ENCODE measurements at places on chromosomes 2 and 18.

GRCh38 chr18:2222270-2223185, 348.8 kb downstream of the METTL4 start:
- DNase-seq, result no peak

DNA sequence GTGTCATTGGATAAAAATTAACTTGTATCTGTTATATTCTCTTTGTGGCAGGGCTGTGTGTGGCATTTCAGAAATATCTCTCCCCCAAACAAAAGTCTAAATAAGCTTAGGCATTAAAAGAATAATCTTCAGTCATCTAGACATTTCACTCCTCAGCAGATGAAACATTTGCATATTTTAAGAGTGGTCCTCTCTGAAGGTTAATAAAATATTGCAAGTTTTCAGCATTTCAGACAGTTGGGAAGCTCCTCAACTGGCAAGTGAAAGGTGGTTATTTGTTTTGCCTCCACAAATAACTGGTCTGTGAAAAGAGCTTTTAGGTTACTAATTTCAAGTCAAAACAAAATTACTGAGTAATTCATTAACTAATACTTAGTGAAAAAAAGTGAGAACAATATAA, 462.6 kb downstream of the EPHA4 start:
- no peak for DNase-seq

DNA sequence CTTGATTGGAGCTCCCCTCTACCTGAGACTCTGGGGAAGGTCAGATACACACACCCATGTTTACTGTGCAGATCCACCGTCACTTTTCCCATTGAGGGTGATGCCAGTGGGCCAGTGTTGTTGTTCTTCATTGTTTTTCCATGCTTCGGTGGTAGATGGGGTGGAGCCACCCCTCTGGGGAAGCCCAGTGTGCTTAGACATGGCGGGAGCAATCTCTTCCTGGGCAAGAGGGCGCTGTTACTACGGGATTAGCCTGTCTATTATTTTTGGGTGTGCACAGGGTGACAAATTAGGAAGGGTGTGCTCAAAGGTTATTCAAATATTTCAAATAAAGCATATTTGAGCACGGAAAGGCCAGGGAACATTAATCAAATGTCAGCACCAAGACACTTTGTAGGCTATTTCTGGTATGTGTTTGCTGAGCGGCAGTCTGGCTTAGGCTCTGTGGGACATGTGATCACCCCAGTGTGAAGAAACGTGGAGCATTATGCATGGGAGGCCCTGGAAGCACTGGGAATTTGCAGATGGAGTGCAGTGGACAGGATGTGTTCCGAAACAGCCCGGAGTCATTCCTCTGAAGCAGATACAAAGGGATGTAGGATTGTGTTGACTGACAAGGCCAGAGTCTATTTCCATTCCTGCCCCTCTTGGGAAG, 34.8 kb upstream of the SMIM21 start:
- no peak for DNase-seq

DNA sequence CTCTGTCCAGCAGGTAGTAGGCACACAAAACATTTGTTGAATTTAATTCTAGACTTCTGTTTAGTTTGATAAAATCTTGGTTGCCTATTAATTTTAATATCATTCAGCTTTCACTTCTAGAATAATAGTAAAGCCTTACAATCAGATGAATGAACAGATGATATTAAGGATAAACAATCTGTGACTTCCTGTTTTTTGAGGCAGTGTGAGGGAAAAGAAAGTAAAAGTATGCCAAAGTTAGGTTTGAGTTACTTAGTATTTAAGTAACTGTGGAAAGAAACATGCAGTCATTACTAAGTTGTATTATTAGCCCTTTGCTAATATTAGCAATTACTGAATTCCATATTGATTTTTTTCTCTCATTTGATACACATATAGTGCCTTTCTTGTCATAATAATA, 31.5 kb downstream of the EPB41L5 start:
- no peak for DNase-seq

GRCh38 chr2:119059940-119060339, 98.6 kb downstream of the C1QL2 start:
- DNase-seq, result no peak

DNA sequence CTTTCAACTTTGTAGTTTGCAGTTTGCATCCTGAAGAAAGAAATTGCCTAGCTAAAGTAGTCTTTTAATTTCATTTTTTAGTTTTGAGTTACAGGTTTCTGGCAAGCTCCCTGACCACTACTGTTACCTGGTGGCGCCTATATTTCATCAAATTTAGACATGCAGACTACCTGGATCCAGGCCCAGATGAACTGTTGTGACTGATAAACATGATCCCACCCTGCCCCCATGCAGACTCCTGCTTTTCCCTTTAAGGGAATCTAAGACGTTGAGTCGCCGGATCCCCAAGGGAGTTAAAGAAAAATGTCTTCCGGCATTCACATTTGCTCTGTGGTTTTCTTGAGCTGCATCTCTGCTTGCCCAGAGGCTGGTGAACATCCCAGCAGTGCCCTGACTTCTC, 22.2 kb downstream of the METAP1D start:
- no peak for DNase-seq

- no peak for DNase-seq
Observed at GRCh38 chr18:11468617-11469016, 140.8 kb upstream of the SLC35G4 start.

GRCh38 chr18:49768051-49768391, 45.3 kb downstream of the ACAA2 start:
- DNase-seq, result no peak

- no peak for DNase-seq
Observed at GRCh38 chr2:149080099-149080498, 41.6 kb downstream of the LYPD6B start.

DNA sequence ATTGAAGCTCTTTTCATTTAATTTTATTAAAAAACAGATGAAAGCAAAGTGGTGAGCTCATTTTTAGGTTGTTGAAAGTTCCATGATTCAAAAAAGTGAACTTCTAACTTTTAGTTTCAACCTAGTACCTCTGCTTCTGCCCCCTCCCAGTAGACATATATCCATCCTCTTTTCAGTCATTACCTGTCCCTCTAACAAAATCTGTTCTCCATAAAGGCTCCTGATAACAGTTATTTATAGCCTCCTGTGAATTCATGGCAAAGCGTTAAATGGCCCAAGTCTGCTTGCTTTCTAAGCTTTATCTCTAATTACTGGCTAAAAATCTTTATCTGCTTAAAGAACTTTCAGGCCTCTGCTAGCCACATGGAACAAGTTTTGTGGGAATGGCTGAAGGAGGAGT, 148.1 kb downstream of the TTC27 start:
- DNase-seq, result no peak

- DNase-seq, result no peak
Observed at GRCh38 chr2:64602436-64602835, 51.3 kb downstream of the SERTAD2 start.

DNA sequence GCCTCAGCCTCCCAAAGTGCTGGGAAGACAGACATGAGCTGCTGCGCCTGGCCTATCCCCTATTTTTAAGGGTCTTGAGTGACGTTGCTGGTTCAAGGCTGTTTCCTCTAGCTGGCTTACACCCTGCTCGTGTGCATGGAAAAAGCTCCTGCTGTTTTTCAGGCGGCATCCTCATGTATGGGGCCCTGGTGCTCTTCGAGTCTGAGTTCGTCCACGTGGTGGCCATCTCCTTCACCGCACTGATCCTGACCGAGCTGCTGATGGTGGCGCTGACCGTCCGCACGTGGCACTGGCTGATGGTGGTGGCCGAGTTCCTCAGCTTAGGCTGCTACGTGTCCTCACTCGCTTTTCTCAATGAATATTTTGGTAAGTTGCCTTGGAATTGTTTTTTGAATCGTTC, 22.0 kb upstream of the NFATC1 start:
- DNase-seq, result no peak

- no peak for DNase-seq
Observed at GRCh38 chr18:67456711-67457110, 59.8 kb downstream of the DSEL start.

GRCh38 chr18:25228410-25228809, 123.6 kb downstream of the ZNF521 start:
- no peak for DNase-seq

DNA sequence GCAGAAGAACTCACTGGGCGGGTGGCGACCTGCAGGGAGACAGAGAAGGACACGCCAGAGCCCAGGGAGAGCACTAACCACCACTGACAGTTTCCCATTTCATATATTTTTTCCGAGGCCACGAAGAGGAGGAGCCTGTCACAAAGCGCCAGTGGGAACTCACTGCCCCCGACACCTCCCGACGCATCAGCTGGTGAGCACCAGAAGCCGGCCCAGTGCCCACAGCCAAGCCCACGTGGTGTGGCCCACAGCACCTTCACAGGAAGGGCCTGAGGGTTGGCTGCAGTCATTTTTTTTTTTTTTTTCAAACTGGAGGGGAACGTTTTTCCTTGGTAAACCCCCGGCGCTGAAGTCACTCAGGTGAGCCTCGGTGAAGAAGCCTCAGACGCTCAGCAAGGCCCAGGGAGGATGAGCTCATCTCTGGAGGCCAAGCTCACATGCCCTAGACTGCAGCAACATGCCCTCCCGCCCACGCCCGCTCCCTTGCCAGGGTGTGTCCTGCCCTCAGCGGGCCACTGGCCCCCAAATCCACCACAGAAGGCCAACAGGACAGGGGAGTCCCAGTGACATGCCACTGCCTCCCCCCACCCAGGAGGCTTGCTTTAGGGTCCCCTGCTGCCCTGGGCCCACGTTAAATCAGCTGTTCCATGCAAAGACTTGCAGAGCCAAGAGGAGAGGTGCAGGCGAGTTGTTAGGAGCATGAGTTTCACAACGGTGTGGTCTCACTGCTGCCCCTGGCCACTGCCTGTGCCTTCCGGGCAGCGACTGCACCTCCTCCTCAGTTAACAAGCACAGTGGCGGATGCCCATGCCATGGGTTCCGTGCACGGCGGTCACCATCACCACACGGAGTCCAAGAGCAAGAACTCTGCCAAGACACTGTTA, 68.1 kb downstream of the PARD6G start:
- DNase-seq, result no peak

DNA sequence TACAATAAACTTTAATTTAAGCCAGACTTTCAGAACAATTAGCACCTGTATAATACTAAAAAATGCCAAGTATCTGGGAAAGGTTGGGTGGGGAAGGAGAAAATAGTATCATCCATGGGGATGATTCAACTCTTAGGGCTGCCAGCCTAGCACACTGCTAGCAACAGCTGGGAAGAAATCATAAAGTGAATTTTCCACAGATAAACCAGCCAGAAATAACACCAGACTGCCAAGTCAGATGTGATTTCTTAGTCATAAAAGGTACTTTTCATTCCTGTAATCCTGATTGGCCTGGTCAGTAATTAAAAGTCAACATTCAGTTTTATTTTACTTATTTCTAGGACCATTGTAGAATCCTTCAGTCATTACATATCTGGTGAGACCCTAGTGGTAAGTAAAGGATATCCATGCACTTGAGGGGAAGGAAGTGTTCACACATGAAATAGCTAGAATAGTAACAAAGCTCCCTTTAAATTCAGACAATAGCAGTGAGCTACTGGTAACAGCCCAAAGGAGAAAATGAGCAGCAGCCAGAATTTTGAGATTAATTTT, 59.4 kb downstream of the LIMS1 start:
- DNase-seq, result no peak

- DNase-seq, result no peak
Observed at GRCh38 chr2:101956465-101957438, 35.0 kb upstream of the IL1R2 start.

DNA sequence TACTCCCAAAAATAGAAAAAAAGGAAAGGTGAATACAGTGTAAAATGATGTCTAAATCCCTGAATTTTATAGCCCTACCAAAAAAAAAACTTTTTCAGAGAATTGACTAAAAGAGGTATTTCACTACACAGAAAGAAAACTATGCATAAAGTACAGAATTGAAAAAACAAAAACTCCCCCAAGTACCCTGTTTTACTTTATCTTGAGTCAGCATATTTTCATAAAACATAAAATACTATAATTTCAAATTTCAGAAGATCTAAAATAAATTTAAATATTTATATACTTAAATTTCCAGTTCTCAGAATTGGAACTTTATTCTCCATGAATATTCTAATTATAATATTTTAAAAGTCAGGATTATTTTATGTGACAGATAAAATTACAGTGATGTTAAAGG, 10.1 kb downstream of the NCKAP1 start:
- no peak for DNase-seq

GRCh38 chr18:35030277-35030989, 10.8 kb upstream of the MAPRE2 start:
- DNase-seq, result no peak

DNA sequence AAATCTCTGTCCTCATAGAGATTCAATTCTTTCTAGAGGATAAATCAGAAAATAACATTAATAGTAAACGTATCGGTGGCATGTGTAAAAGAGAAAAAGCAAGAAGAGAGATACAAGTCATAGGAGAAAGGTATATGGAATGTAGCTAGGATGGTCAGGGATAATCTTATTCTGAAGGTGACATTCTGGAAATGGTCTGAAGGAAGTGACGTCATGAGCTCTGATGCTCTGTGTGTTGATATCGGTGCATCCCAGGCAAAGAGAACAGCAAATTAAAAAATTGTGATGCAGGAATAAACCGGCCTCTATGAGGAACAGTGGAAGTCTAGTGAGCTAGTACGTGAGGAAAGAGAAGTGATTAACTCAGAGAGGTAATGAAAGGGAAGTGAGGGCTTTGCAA, 1215.8 kb downstream of the CNTNAP5 start:
- DNase-seq, result no peak

GRCh38 chr2:176583607-176584006, 314.4 kb downstream of the MTX2 start:
- DNase-seq, result no peak

DNA sequence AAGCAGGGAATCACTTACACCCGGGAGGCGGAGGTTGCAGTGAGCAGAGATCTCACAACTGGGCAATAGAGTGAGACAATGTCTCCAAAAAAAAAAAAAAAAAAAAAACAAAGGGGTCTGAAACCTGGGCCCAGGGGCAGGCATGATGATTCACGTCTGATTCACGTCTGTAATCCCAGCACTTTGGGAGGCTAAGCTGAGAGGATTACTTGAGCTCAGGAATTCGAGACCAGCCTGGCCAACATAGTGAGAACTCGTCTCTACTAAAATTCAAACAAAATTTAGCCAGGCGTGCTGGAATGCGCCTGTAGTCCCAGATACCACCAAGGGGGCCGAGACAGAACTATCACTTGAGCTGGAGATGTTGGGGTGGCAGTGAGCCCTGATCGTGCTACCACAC, 30.3 kb downstream of the TEX44 start:
- DNase-seq, result no peak

- DNase-seq, result no peak
Observed at GRCh38 chr2:149716687-149717086, 129.1 kb upstream of the MMADHC start.

DNA sequence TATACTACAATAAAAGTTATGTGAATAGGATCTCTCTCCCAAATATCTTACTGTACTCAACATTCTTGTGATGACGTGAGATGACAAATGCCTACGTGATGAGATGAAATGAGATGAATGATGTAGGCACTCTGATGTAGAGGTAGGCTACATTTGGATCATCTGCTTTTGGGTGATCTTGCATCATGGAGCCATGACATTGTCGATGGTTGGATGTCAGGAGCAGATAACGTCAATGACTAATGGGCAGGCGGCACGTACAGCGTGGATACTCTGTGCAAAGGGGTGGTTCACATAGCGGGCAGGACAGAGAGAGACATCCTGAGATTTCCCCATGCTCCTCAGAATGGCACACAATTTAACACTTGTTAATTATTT, 40.8 kb upstream of the PPP1R1C start:
- DNase-seq, result no peak

GRCh38 chr2:60316381-60317033, 236.9 kb downstream of the BCL11A start:
- DNase-seq, result no peak
